ENCODE measurements at places on chromosomes 12 and 14.

- H3K27ac ChIP-seq = no peak overlapping the region
- no peaks in the 10 kb centered on the region for H3K27me3 ChIP-seq
- no peak overlapping the region for H3K4me3 ChIP-seq
- H3K36me3 ChIP-seq = no peaks in the 10 kb centered on the region
- no peak for DNase-seq
- no peaks in the 10 kb centered on the region for H3K4me1 ChIP-seq
Observed at GRCh38 chr12:97490141-97490540, 27.5 kb downstream of the RMST start.

DNA sequence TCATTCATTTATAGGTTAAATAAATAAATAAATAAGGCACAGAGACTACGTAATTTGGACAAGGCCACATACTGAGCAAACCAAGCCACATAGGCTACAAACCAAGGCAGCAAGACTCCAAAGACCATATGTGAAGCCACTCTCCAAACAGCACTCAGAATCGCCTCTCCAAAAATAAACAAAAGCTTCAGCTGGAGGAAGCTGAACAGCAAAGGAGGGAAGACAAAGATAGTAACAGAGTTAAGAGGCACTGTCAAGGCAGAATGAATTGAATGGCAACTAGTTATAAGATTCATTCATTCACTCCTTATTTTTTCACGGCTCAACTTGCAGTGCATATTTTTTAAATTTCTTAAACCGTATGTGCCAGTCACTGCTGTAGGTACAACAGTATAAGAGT lies 200.5 kb upstream of the GRIP1 start:
- H3K4me3 ChIP-seq = no peak overlapping the region
- H3K27me3 ChIP-seq = no peaks in the 10 kb centered on the region
- H3K27ac ChIP-seq = no peak overlapping the region
- no peak for DNase-seq
- no peaks in the 10 kb centered on the region for H3K4me1 ChIP-seq

DNA sequence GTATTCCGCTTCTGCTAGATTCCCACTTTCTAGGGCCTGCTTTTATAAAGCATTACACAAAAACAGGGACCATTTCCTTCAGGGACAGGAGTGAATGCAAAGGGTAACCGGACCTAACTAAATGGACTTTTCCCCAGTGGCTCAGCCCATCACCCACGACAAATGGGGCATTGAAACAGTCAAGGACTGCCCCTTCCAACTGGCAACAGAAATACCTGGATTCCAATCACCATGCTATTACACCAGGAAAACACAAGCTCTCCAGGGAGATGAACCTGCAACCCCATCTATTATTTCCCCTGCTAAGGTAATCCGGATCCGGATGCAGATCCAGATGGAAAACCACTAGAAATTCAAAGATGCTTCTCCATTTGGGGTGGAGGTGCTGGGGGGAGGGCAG lies 1.0 kb downstream of the MPHOSPH9 start:
- no peaks in the 10 kb centered on the region for H3K36me3 ChIP-seq
- H3K4me3 ChIP-seq = no peak overlapping the region
- no peaks in the 10 kb centered on the region for H3K27me3 ChIP-seq
- DNase-seq = no peak
- peaks cover 42% of the 10 kb centered on the region for H3K4me1 ChIP-seq

- no peak overlapping the region for H3K4me3 ChIP-seq
- peaks cover 4% of the 10 kb centered on the region for H3K4me1 ChIP-seq
- DNase-seq = no peak
- no peak overlapping the region for H3K27ac ChIP-seq
- no peaks in the 10 kb centered on the region for H3K36me3 ChIP-seq
Observed at GRCh38 chr12:131002216-131002631, 48.5 kb downstream of the ADGRD1 start.

- no peak overlapping the region for H3K4me3 ChIP-seq
- no peaks in the 10 kb centered on the region for H3K36me3 ChIP-seq
- H3K4me1 ChIP-seq = peaks cover 34% of the 10 kb centered on the region
- peak overlapping the region; percentile 79 for H3K27ac ChIP-seq
- no peaks in the 10 kb centered on the region for H3K27me3 ChIP-seq
- DNase-seq = peak; percentile 78
Observed at GRCh38 chr14:64673748-64674147, 30.5 kb upstream of the PLEKHG3 start.

GRCh38 chr12:21651821-21652220 lies 5.8 kb downstream of the LDHB start:
- no peak overlapping the region for H3K4me3 ChIP-seq
- no peaks in the 10 kb centered on the region for H3K27me3 ChIP-seq
- H3K36me3 ChIP-seq = peaks cover 47% of the 10 kb centered on the region
- no peak for DNase-seq
- H3K27ac ChIP-seq = no peak overlapping the region

DNA sequence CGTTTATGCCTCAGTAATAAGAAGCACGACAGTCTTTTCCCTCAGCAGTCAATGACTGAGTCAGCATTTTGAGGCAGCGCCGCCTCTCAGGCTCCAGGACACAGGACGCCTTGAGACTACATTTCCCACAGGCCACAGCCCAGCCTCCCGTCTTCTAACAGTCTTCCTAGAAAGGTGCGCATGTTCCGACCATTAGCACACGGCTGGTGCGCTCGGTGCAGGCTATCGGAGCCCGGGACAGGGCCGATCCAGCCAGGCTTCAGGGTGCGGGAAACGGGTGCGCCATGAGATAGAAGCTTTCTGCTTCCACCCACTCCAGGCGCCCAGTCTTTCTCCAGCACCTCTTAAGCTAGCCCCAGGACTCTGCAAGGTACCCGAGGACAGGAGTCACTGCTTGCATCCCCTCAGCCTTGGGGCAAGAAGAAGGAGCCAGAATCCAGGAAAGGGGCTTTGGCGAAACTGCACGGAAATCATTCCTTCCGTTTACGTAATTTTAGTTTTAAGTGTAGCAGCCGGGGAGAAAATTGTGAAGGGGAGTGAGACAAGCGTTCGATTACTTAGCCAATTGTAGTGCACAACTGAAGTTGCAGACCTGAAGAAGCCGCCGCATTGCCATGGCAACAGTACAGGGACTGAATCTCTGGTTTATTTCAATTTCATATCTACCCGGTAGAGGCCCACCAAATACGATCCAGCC lies 54.0 kb downstream of the ZNF641 start:
- no peaks in the 10 kb centered on the region for H3K36me3 ChIP-seq
- H3K27ac ChIP-seq = no peak overlapping the region
- H3K4me1 ChIP-seq = peaks cover 7% of the 10 kb centered on the region
- peak; percentile 58 for DNase-seq
- peak overlapping the region; percentile 10 for H3K4me3 ChIP-seq

GRCh38 chr12:122943196-122943595 lies 23.1 kb downstream of the ABCB9 start:
- H3K36me3 ChIP-seq = no peaks in the 10 kb centered on the region
- peaks cover 63% of the 10 kb centered on the region for H3K4me1 ChIP-seq
- no peak overlapping the region for H3K4me3 ChIP-seq
- no peak for DNase-seq
- peak overlapping the region; percentile 57 for H3K27ac ChIP-seq

DNA sequence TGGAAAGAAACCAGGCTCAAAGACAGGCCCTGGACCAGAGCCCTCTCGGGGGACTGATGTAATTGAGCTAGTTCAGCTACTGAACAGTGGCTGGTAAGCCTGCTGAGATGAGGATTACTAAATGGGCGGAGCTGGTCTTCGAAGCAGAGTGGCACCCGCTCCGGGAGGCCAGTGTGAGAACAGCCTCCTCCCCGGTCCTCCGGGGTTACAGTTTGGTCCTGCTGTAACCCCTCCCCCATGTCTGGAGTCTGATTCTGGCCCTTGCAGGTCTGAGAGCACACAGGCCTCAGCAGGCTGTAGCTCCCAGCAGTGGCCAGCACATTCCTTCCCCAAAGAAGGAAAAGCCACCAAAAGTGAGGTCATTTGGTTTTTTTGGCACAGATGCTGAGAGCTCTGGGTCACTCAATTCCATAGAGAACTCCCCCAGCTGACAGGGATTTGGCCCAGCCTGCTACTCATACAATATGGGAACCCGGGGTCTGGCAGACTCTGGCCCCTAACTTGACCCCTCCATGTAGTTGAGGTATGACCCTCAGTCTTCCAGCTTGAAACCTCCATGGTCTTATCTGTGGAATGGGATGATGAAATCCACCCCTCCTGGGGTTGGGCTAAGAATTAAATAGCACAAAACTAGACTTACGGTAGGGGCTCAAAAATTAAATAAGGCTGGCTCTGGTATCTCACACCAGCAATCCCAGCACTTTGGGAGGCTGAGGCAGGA lies 39.0 kb downstream of the ACTN1 start:
- no peak for DNase-seq
- H3K27ac ChIP-seq = no peak overlapping the region
- H3K27me3 ChIP-seq = no peaks in the 10 kb centered on the region
- H3K36me3 ChIP-seq = no peaks in the 10 kb centered on the region
- H3K4me1 ChIP-seq = peaks cover 9% of the 10 kb centered on the region
- no peak overlapping the region for H3K4me3 ChIP-seq

DNA sequence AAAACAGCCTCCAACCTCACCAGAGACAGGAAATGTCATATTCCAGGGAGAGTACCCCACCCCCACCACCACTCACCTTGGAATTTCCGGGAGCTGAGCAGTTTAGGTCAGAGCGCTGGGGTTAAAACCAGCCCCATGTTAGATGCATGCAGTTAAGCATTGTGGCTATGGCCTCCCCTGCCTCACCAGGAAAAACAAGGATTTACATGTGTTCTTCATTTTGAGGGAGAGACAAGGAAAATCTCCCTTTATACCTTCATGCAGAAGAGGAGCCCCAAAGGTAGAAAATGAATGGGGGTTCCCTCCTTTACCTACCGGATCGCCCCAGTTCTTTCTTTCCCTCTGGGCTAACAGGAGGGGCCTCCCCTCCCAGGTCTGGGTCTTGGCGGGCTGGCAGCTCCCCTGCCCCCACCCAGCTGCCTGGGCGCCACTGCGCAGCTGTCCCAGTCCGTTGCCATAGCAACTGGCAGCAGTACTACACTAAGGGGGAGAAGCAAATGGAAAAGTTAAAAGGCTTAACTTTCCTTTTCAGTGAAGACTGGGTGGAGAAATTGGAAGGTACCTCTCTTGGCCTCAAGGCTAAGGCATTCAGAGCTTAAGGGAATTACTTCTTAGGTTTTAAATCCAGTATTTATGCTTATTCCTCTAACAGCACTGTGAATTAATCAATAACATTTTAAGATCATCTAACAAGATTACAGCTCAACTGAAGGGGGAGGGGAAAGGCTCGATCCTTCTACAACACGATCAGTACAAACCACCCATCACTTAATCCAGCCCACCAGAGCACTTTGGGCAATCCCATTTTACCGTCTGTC lies 20.5 kb downstream of the CBX5 start:
- H3K27ac ChIP-seq = no peak overlapping the region
- no peak overlapping the region for H3K4me3 ChIP-seq

DNA sequence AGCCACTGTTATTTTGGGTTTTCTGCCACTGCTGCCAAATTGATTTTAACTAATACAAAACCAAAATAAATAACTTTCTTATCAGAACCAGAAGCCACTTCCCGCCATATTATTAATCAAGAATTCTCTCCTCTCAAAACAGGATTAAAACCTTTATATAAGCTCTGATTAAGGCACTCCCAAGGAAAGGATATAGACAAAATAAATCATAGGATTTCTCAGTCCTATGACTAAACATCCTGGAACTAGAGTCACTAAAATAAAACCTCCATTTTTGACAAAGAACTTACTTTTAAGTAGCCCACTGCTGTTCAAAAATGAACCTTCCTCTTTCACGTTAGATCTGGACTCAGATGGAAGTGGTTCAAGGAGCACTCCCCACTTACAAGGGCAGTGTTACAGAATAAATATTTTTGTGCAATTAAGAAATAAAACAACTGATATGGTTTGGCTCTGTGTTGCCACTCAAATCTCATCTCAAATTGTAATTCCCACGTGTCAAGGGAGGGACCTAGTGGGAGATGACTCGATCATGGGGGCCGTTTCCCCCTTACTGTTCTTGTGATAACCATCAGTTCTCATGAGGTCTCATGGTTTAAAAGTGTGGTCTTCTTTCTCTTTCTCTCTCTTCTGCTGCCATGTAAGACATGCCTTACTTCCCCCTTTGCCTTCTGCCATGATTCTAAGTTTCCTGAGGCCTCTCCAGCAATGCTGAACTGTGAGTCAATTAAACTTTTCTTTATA lies 26.4 kb downstream of the GXYLT1 start:
- H3K27me3 ChIP-seq = no peaks in the 10 kb centered on the region
- H3K4me1 ChIP-seq = no peaks in the 10 kb centered on the region
- no peak for DNase-seq

DNA sequence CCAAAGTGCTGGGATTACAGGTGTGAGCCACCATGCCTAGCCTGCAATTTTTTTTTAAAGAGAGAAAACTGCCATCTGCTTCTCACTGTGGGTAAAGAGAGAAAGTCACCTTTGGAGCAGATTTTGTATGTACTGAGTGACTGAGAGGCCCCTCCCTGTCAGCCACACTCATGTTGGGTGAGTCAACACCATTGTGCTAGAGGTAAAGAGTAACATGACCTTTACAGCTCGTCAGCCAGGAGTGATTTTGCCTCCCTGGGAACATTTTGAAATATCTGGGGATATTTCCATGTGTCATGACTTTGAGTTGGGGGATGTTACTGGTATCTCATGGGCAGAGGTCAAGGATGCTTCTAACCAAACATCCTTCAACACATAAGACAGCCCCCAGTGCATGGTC lies 115.2 kb downstream of the KSR2 start:
- DNase-seq = no peak
- H3K27ac ChIP-seq = no peak overlapping the region
- no peaks in the 10 kb centered on the region for H3K4me1 ChIP-seq
- no peak overlapping the region for H3K4me3 ChIP-seq

DNA sequence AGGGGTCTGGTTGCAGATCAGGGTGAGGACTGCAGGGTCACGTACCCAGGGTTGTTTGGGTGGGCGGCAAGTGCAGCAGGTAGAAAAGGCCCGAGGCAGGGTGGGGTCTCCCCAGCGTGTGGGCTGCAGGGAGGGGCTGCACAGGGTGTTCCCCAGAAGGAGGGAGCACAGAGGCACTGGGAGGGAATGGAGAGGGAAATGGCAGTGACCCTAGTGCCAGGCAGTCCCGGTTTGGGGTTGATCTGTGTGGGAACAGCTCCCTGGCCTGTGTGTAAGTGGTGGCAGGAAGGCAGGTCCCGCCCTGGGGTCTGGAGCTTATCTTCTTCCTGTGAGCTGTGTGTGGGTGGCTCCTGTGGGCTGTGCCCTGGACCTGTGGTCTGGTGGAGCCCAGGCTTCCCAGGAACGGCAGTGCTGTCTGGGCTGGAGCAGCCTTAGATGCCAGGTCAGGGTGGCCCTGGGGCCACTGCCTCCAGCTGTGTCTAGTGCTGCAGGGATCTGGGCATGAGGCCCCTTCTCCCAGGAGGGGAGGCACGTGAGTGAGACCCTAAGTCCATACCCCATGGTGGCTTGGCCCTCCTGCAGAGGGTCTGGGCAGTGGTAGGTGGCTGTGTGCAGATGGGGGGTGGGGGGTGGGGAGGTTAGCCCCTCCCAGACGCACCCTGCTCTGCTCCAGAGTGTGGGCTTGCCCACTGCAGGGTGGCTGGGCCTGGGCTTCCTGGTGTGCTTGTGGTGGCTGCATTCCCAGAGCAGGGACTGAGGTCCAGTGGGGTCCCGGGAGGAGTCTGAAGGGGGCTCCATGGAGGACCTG lies 363.5 kb downstream of the TMEM121 start:
- peak; percentile 12 for DNase-seq
- H3K4me3 ChIP-seq = no peak overlapping the region
- no peak overlapping the region for H3K27ac ChIP-seq
